ENCODE measurements at places on chromosomes 2 and 18. TPM values are rescaled to one million over a fixed set of nuclear protein-coding genes. Genes with fewer than 3 reads are reported as not detected.

Gene PLB1
- total RNA-seq, result 0.20 TPM

Gene CCDC121
- total RNA-seq, result 1.8 TPM

Gene ABCG8
- total RNA-seq, result not detected

Gene UPP2
- total RNA-seq, result not detected

Gene SERPINB2
- total RNA-seq, result 5.7 TPM

Gene DOCK10
- 6.3 TPM for total RNA-seq

Gene SERPINB13
- total RNA-seq, result not detected

Gene SAG
- not detected for total RNA-seq

Gene EGR4
- not detected for total RNA-seq

Gene FOXI3
- total RNA-seq, result not detected

Gene UGT1A7
- not detected for total RNA-seq

Gene FAM124B
- 22.1 TPM for total RNA-seq

Gene OXER1
- not detected for total RNA-seq

Gene CYB5A
- 105 TPM for total RNA-seq

Gene MRPS5
- total RNA-seq, result 45.8 TPM

Gene MDH1B
- total RNA-seq, result not detected

Gene EMILIN2
- total RNA-seq, result 6.2 TPM

Gene SP100
- total RNA-seq, result 119 TPM

Gene FIGN
- total RNA-seq, result 0.13 TPM

Gene FAM237A
- not detected for total RNA-seq

Gene SKA1
- total RNA-seq, result 30.3 TPM

Gene NOL4
- not detected for total RNA-seq

Gene AKAIN1
- total RNA-seq, result not detected

Gene TMEM169
- total RNA-seq, result not detected

Gene NIF3L1
- 13.9 TPM for total RNA-seq

Gene TMEM178A
- not detected for total RNA-seq

Gene POTEI
- total RNA-seq, result 0.05 TPM

Gene FBLN7
- total RNA-seq, result 2.2 TPM

Gene TGFA
- 4.7 TPM for total RNA-seq

Gene DQX1
- not detected for total RNA-seq

Gene CNTNAP5
- not detected for total RNA-seq

Gene NRP2
- total RNA-seq, result 72.2 TPM

Gene ANKRD53
- total RNA-seq, result 0.73 TPM

Gene LRRTM4
- total RNA-seq, result not detected

Gene FSHR
- total RNA-seq, result not detected

Gene BMP10
- not detected for total RNA-seq

Gene GRHL1
- 0.94 TPM for total RNA-seq

Gene ADAM23
- total RNA-seq, result 5.0 TPM

Gene TANK
- 79.9 TPM for total RNA-seq

Gene HOXD4
- total RNA-seq, result 3.8 TPM

Gene LRP2
- not detected for total RNA-seq

Gene TMEM182
- total RNA-seq, result 0.20 TPM

Gene MTLN
- 134 TPM for total RNA-seq

Gene IL36A
- not detected for total RNA-seq

Gene MCEE
- total RNA-seq, result 5.1 TPM

Gene UGT1A8
- total RNA-seq, result not detected

Gene DLX2
- total RNA-seq, result not detected

Gene ANKAR
- total RNA-seq, result 1.7 TPM

Gene RHOB
- 246 TPM for total RNA-seq

Gene C2orf80
- not detected for total RNA-seq

Gene LYPD6B
- total RNA-seq, result not detected

Measured in mammary microvascular endothelial cell (primary cell).